ENCODE measurements at places on chromosomes 13 and 19. TPM values are rescaled to one million over a fixed set of nuclear protein-coding genes. Genes with fewer than 3 reads are reported as not detected.

DNA sequence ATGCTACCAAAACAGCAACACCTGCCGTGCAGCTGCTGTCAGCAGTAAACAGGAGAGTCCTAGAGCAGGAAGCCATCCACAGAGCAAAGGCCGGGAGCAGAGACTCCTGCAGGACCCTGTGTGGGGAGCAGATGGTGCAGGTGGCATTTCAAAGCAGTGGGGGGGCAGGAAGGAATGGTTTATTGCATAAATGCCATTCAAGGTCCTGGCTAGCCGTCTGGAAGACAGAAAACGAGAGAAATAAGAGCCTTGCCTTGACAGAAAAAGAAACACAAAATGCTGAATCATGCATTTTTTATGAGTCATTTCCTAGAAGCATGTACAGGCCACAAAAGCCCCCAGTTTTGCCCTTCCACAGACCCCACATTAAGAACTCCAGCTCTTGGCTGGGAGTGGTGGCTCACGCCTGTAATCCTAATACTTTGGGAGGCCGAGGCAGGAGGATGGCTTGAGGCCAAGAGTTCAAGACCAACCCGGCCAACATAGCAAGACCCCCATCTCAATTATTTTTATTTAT lies 5.4 kb downstream of the RSPH6A start:
- peak; percentile 83 for DNase-seq

DNA sequence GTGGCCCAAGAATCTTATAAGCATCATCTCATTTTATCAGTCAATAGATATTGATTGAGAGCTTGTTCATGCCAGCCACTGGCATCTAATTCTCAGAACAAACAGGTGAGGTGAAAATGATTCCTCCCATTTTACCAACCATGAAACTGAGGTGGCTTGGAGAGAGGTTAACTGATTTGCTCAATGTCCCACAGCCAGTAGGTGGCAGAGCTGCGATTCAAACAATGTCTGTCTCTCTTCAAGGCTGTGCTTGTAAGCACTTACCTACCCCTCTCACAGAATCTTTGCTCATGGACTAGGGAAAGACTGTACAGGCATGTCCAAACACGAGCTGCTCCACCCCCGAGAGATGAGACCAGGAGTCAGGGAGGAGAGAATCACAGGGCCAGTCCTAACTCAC lies 21.5 kb upstream of the GSX1 start:
- DNase-seq, result peak; percentile 13

GRCh38 chr19:50843701-50844221 lies 10.4 kb upstream of the KLK15 start:
- no peak for DNase-seq

The BRME1 gene
- polyA plus RNA-seq, result 0.56 TPM

The CBARP gene
- polyA plus RNA-seq, result 3.9 TPM

The SLC39A3 gene
- 45.1 TPM for polyA plus RNA-seq

The LHB gene
- polyA plus RNA-seq, result not detected

The ZNF829 gene
- 0.58 TPM for polyA plus RNA-seq
